ENCODE measurements at places on chromosomes 16 and 17.

DNA sequence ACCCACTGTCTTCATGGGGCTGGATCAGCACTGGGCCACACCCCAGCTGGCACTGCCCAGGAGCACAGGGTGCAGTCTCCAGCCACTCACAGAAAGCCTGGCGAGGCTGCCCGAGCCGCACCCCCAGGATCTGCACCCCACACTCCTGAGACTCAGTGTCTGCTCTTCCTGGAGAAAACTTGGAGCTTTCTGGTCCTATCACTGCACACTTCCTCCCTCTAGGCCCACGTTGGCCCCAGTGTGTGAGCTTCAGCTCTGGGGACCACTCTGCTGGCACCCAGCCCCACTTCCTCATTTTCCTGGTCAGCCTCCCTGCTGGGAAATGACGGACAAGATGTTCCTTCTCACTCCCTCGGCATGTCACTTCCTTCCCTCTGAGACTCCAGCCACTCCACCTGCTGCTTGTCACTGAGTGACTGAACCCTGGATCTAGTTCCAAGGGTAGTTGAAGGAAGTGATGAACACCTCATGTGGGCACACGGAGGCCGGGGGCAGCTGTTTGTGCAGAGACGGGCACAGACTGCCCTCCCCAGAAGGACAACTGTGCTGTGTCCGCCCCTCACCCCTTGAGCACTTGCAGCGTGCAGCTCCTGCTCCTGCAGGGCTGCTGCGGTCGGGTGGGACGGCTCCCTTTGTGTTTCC, 29.0 kb downstream of the ZC3H18 start:
- no peak for DNase-seq

- no peak for DNase-seq
Measured at GRCh38 chr17:4945944-4946280, 2.4 kb downstream of the PFN1 start.

GRCh38 chr16:5979905-5980550, 882.4 kb upstream of the EEF2KMT start:
- no peak for DNase-seq

GRCh38 chr17:8300226-8300625, 5.0 kb upstream of the SLC25A35 start:
- no peak for DNase-seq

DNA sequence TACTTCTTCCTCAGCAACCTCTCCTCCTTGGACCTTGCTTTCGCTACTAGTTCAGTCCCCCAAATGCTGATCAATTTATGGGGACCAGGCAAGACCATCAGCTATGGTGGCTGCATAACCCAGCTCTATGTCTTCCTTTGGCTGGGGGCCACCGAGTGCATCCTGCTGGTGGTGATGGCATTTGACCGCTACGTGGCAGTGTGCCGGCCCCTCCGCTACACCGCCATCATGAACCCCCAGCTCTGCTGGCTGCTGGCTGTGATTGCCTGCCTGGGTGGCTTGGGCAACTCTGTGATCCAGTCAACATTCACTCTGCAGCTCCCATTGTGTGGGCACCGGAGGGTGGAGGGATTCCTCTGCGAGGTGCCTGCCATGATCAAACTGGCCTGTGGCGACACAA, 429 bp downstream of the OR2C1 start:
- no peak for DNase-seq

DNA sequence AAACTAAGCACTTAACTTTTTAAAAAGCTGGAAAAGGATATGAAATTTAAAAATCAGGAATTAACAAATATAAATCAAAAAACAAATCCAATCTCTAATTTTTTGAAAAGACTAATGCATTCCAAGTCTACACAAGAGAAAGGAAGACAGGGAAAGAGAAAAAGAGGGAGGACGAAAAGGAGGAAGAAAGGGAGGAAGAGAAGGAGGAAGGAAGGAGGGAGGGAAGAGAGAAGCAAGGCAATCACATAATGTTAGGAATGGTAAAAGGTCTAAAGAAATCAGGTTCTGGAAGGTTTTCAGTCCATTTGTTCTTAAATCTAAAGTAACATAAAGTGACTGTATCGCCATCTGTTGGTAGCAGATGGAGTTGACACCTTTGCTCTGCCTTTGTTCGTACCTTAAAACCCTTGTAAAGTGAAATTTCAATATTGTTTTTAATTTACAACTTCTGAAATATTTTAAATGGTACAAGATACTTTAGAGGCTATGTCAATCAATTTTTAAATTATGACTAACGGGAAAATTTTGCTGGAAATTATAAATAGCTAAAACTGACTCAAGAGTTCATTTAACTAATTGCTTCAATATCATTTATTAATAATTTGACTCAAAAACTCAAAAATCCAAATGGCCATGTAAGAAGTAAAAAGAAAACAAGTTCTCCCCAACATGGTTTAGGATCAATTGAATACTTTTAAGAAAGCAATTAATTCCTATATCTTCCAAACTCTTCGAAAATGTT, 20.4 kb upstream of the CDYL2 start:
- peak; percentile 54 for DNase-seq

- no peak for DNase-seq
Measured at GRCh38 chr16:76835339-76835738, 355.7 kb upstream of the MON1B start.

- DNase-seq, result no peak
Measured at GRCh38 chr17:15269087-15269779, 4.1 kb upstream of the PMP22 start.

DNA sequence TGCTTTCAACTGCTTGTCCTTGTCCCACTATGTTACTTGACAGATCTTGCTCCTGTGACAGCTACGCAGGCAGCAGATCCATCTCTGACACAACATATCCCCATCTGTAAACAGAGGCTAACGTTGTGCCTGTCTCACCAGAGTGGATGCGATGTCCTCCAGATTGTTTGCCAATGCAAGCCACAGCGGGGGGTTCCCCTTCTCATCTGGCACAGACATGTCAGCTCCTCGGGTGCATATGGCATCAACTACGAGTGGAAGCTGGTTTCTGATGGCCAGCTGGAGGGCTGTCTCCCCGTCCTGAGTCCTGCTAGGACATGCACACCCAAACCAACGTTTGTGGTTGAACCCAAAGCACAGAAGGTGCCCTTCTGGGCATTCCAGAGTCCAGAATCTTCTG, 39.0 kb downstream of the CYB5D2 start:
- DNase-seq, result no peak

- DNase-seq, result no peak
Measured at GRCh38 chr16:29898135-29898803, 1.1 kb downstream of the SEZ6L2 start.

DNA sequence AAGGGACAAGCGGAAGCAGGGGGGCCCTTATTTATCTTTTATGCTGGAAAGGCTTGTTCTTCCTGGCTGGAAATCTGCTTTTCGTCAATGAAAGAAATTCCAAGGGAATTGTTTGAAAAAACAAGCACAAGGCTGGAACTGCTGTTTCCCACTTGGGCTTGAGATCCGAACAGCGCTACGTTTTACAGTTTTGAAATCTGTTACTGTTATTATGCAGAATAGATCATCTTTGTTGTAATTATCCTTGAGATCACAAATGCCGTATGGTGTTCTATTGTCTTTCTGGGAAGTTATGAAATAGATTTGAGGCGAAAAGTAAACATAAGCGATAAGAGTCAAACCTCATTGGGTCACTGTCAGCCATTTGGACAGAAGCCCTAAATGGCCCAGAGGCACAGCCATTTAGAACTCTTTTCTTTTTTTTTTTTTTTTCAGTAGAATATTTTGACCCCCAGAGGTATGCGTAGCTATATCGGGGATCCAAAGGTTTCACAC, 223.3 kb downstream of the IRX3 start:
- no peak for DNase-seq

DNA sequence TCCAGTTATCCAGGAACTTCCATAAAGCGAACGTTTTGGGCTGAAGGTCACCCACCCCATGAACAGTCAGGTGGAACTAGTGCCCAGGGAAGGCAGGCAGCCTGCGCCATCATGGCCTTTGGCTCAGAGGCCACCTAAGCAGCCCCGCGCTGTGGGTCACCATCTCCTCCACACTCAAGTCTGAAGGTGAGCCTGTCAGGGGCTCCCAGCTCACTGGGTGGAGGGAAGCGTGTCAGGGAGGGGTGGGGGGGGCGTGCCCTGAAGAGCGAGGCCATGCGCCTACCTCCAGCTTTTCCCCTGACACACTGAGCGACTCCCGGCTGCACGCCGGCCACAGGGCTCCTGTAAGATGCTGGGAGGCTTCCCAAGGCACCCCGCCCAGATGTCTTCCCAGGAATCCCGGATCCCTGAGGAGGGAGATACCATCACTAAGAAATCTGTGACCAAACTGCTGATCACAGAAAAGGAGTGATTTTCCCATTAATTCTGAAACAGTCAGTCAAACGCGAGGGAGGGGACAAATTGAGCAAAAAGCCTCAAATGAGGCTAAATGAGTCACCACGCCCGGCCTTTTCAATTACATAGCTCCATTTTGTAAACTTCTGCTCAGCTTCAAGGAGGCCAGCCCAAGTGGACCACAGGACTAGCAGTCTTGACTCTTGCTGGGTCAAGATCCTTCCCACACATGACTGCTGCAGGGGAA, 26.5 kb upstream of the SLC25A19 start:
- DNase-seq, result no peak

DNA sequence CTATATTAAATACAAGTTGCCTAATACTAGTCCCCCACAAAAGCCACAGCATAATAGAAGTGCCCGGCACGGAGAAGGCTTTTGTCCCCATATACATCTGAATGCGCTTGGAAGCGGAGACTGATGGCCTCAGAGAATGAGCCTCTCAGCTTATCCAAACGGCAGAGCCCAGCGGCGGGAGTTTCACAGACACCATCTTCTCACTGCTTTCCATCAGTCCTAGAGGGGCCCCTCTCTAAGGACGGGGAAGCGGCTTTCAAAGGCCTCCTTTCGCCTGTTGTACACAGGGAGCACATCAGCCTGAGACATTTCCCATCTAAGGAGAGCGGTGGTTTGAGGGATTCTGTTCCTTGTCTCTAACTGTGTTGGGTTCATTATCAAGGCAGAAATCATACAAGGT, 16.9 kb downstream of the NXN start:
- no peak for DNase-seq

GRCh38 chr16:77387815-77388209, 47.0 kb downstream of the ADAMTS18 start:
- no peak for DNase-seq

DNA sequence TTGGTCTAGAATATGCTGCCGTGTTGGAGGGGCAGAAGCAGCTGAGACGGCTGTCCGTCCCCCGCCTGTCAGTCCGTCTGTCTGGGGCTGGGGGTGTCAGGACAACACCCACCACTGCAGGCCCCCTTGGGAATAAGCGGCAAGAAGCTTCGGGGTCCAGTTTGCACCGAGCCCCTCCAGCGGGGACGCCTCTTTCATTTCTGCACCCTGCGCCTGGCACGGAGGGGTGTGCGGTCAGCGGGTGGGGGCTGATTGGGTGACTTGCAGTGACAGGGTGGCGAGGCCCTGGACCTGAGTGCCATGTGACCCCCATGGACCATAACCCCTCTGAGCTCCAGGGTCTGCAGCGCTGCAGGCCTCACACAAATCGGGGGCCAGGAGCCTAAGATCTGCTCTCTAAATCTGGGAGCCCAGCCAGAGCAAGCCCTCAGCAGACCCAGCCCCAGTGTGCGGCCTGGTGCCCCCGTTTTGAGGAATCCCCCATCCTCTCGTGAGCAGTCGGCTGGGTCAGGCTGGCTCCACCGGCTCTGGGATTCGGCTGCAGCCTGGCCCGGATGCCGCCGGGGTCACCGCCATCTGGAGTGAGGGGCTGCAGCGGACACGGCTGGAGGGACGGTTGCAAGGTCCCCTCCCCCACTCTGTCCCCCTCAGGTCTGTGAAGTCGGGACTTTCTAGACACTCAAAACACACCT, 8.3 kb downstream of the CBFA2T3 start:
- DNase-seq, result no peak

DNA sequence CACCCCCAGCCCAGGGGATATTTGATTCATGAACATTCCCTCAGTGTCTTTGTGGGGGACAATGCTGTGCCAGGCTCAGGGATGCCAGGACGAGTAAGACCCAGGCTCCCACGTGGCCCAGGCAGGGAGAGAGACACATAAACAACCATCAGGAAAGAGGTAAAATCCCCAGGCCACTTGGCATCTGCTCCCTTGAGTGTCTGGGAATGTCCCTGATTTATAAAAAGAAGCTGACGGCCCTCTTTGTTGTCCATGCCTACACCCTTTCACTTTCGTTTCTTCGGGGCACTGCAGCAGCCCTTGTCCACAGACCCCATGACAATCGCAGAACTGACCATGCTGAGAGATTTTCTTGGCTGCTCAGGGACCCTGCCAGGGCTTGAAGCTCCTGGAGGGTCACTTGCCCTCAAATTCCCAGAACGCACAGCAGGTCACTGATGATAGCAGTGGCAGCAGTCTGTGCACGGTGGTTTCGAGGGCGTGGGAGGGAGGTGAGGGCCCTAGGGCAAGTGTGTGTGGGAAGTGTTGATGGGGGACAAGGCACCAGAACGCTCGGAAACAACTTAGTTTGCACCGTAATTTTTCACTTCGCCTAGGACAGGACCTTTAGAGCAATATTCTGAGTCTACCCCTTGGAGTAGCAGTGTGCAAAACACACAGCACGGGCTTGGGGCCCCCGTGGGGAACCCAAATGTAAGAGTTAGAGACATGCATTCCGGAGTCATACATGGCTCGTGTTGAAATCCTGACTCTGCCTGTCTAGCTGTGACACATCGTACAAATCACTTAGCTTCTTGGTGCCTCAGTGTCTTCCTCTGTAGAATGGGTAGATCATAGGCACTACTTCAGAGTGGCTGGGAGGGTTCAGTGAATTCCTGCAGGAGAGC, 4.7 kb downstream of the NOD2 start:
- DNase-seq, result no peak

GRCh38 chr17:73359352-73359751, 47.6 kb upstream of the CDC42EP4 start:
- DNase-seq, result no peak

- DNase-seq, result no peak
Measured at GRCh38 chr16:64545768-64546167, 576.1 kb downstream of the CDH11 start.

DNA sequence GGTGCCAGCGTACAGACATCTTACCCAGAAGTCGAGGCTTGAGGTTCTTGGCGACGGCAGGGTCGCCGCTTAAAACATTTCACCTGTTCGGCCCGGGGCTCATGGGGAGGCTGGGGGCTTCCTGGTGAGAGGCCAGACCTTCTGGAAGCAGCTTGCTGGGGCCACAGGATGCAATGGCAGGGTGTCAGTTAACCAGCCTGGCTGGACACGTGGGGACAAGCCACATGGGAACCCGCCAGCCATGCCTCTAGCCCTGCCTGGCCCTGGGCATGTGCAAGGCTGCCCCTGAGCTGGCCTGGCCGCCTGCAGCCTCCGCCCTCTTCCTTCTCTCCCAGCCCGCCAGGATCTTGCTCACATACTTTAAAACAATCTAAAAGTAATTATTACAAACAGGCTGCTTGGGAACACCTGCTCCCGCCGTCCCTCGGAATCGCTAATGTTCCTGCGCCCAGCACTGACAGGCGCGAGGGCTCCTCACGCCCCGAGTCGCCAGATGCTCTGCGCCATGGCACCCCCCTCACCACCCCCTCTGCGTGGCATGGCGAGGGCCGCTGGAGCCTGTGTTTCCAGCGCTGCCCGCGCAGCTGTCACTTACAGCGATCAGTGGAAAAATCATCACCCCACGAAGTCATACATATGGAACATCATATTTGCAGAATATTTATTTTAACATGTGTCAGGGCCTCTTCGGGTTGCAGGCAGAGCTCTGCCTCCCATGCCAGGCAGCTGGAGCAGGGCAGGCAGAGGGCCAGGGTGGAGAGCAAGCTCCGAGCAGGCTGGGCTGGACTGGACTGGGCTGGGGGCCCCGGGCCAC, 188.7 kb upstream of the GSE1 start:
- no peak for DNase-seq
